ENCODE measurements at places on chromosomes 1 and 21.

DNA sequence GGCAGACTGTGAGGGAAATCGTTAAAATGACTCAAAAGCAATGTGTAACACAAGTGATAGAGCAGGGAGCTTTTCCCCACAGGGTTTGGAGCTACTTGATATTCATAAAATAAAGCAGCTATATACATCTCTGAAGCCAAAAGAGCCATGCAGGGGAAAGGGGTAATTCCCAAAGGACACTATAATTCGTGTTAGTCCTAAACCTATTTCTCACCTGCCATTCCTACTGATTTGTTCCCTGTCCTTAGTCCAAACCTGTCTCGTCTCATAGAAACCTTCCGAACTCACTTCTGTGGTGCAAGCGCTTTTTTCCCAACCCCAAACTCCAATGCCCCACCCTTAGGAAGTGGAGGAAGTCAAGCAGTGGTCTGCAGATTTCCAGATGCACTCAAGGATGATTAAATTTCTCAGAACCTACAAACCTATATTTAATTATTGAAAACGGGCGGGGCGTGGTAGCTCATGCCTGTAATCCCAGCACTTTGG lies 946 bp upstream of the HNRNPR start:
- no peak for DNase-seq

DNA sequence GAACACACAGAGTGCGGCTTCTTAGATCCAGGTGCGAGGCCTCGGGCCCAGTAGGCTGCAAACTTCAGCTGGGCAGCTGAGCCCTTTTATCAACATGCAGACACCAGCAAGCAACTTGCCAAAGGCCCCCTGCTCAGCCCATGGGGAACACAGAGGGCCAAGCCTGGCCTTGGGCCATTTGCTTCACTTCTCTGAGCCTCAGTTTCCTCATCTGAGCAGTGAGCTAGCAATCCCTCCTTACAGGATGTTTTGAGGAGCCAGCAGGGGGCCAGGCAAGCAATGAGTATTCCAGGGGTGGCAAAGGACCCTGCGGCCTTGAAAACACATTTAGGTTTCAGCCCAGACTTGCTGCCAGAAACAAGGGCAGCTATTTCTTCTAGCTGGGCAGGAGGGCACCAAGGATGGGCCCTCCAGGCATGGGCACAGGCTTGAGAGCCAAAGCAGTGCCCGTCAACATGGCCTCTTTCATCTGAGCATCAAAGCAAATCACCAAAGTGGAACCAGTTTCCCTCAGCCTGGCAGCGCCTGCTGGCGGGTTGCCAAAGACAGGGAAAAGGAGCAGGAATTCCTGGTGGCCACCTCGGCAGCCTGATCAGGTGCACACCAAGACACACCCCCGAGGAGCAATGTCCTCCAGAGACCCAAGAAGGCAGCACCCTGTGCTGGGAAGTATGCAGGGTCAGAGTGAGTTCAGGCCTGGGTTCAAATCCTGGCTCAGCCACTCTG lies 1.4 kb downstream of the MATN1 start:
- no peak for DNase-seq

- DNase-seq = no peak
Observed at GRCh38 chr1:51303751-51304251, 26.6 kb downstream of the TTC39A start.

DNA sequence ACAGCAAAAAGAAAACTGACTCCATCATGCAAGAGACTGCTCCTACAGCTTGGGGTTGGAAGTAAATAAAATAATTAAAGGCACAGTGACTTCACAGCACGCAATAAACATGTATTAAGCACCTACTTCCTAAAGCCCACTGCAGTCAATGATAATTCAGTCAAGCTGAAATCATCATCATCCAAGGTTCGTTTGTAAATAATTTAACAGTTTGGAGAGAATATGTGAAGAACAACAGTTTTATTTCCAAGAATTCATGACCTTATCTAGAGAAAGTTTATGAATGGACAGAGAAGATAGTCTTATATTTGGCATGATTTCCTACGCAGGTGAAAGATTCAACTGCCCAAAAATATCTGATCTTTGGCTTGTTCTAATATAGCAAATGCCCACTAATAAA lies 86.8 kb downstream of the SMYD3 start:
- DNase-seq = no peak

- DNase-seq = no peak
Observed at GRCh38 chr1:67041841-67042503, 12.0 kb downstream of the SLC35D1 start.

GRCh38 chr1:6128276-6129081 lies 51.6 kb downstream of the CHD5 start:
- DNase-seq = no peak

GRCh38 chr1:61428146-61428545 lies 296.8 kb downstream of the TM2D1 start:
- no peak for DNase-seq

DNA sequence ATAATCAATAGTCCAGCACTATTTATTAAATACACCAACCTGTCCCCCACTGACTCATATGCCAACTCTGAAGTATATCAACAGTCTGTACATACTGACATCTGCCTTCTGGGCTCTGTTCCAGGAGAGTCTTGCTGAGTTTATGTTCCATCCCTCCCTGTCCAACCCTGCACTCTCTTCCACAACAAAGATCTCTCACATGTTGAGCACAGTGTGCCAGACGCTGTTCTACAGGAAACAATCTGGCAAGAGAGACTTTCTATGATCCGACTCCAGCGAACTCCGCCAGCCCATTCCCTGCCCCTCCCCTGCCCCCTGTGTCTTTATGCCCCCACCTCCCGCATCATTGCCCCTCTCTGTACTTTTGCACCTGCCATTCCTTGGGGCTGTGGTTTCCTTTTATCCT lies 3.4 kb downstream of the LACTBL1 start:
- no peak for DNase-seq

DNA sequence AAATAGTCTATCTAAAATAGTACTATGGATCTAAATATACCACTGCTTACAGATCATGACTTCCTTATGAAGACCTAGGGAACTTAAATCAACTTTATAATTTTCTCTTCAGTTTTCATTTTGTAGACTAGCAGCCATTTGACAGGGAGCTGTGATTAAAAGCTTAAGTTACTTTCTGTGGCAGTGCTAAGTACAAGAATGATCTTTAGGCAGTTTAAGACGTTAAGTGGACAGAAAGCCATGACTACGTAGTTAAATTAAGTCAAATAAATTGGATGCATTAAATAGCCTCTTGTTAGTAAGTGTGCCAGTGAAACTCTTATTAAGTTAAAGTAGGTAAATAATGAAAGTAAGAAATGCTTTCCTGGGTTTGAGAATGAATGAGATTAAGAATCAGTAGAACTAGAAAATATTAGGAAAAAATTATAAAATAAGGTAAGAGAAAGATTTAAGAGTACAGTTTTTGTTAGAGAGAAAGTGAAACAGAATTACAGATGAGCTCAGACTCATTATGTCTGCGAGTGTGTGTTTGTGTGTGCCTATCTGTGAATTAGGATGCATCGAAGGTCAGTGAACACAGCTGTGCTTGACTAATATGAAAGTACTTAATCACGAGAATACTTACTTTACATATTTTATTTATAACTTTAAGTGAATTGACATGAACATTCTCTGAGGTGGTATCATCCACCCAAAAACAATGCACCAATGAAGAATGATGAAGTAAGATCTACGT lies 336.9 kb downstream of the KCNT2 start:
- no peak for DNase-seq

- DNase-seq = no peak
Observed at GRCh38 chr1:204377800-204378668, 18.3 kb upstream of the PLEKHA6 start.

- no peak for DNase-seq
Observed at GRCh38 chr1:225651872-225652728, 823 bp downstream of the ENAH start.

GRCh38 chr21:37639756-37640155 lies 273.2 kb downstream of the DYRK1A start:
- no peak for DNase-seq

GRCh38 chr1:165738794-165739193 lies 29.9 kb downstream of the TMCO1 start:
- no peak for DNase-seq

GRCh38 chr1:87916965-87917364 lies 588.3 kb downstream of the LMO4 start:
- DNase-seq = no peak

DNA sequence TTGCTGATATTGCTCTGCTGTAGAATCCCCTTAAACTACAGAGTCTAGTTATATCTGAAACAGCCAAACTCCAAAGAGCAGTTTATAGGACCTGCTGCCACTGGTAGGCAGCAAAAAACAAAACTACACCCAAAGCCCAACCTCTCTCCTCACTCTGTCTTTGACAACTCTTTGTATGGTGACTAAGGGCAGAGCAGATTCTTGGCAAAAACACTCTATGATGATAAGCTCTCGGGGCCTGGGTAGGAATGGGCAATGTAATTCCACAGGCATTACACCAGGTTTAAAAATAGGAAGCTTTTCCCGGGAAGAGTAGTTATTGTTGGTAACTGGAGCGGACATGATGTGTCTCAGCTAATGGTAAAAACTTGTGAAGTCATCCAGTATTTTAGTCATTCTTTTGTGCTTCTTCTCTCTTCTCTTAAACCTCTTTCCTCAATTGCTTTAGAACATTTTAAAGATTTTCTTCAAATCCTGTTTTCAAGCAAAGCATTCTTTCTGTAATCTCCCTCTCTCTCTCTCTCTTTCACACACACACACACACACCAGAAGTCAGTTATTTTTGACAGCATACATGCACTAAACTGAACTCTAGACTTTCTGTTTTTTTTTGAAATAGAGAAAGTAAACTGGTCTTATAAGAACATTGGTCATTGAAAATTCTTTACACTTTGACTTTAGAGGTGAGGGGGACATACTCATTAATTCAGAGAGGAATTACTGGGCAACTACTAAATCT lies 193.5 kb downstream of the PAPPA2 start:
- no peak for DNase-seq

- no peak for DNase-seq
Observed at GRCh38 chr1:27504588-27505419, 14.8 kb upstream of the WASF2 start.

GRCh38 chr1:85576266-85576641 lies 4.3 kb upstream of the CCN1 start:
- DNase-seq = no peak
